ENCODE measurements at places on chromosomes 7 and 10. TPM values are rescaled to one million over a fixed set of nuclear protein-coding genes. Genes with fewer than 3 reads are reported as not detected.

Gene TBXAS1
- total RNA-seq = 2.5 TPM

Gene AKR1C1
- 1.7 TPM for total RNA-seq

Gene TWNK
- 6.6 TPM for total RNA-seq

Gene NMT2
- 13.7 TPM for total RNA-seq

Gene ATRNL1
- total RNA-seq = 66.0 TPM
